ENCODE measurements at places on chromosomes 7 and 10. TPM values are rescaled to one million over a fixed set of nuclear protein-coding genes. Genes with fewer than 3 reads are reported as not detected.

Gene NKX1-2
- total RNA-seq: 0.04 TPM

Gene TEX36
- total RNA-seq: not detected

Gene HMX3
- not detected for total RNA-seq

Gene NKX6-2
- 0.10 TPM for total RNA-seq

Gene BTRC
- total RNA-seq: 9.6 TPM

Gene KEL
- total RNA-seq: not detected

Gene CDH23
- total RNA-seq: 2.2 TPM

Gene GRM3
- total RNA-seq: not detected

Gene FAM13C
- total RNA-seq: 0.28 TPM

Gene ELMO1
- total RNA-seq: 2.8 TPM

Gene SGCE
- 58.1 TPM for total RNA-seq

Gene ARL3
- total RNA-seq: 13.9 TPM

Gene TUBAL3
- total RNA-seq: 0.52 TPM

Gene GDF2
- not detected for total RNA-seq

Gene FBXL13
- total RNA-seq: 0.42 TPM

Gene POU6F2
- total RNA-seq: not detected

Measured in A549 treated with DMSO at 1 μM for 4 hours (cell line).